Stimulated activated naive CD8-positive, alpha-beta T cell treated with anti-CD3 and anti-CD28 coated beads, Interleukin-15, Interleukin-2, amounts not matched to agents 100 U/mL and 50 U/mL, for 24 hours (primary cell): ENCODE measurements at places on chromosomes 4 and X.

GRCh38 chrX:15014281-15014680 lies 141.1 kb downstream of the MOSPD2 start:
- no peak for DNase-seq

DNA sequence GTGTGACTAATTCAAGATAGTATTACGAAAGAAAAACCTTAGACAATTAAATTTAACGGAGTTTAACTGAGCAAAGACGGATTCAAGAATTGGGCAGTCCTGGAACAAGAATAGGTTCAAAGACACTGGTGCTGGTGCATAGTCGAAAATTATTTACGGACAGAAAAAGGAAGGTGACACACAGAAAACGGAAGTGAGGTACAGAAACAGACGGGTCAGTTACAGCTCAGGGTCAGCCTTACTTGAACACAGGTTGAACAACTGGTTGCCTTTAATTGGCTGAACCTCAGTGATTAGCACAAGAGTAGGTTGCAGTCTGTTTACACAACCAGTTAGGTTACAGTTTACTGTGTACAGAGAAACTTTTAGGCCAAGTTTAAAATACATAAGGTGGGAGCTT lies 31.5 kb downstream of the KLHL8 start:
- no peak for DNase-seq

GRCh38 chrX:64205735-64206501 lies 410 bp upstream of the AMER1 start:
- peak; percentile 85 for DNase-seq

GRCh38 chr4:164381859-164382258 lies 372.1 kb upstream of the SMIM31 start:
- DNase-seq: no peak

- DNase-seq: peak; percentile 10
These were observed 514.4 kb downstream of the RPA4 start for GRCh38 chrX:97398030-97398551.

DNA sequence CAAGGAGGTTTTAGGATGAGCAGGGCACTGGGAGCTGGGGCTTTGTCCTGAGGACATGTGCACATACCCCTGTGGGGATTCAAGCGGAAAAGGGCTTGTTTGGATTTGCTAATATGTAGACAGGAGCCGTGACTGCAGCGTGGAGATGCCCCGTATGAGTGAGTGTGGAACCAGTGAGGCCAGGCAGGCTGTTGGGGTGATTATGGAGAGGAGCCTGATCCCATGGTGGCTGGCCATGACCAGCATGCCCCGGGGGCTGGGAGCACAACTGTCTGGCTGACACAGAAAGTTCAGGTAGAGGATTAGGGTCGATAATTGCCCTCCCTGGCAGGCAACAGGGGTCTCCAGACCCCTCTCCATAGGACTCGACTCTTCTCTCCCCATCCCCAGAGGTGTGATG lies 68.8 kb upstream of the STX18 start:
- no peak for DNase-seq

- DNase-seq: no peak
These were observed 149.8 kb downstream of the CHM start for GRCh38 chrX:85897362-85898126.

- no peak for DNase-seq
These were observed 14.6 kb downstream of the SRPX start for GRCh38 chrX:38206036-38206435.

DNA sequence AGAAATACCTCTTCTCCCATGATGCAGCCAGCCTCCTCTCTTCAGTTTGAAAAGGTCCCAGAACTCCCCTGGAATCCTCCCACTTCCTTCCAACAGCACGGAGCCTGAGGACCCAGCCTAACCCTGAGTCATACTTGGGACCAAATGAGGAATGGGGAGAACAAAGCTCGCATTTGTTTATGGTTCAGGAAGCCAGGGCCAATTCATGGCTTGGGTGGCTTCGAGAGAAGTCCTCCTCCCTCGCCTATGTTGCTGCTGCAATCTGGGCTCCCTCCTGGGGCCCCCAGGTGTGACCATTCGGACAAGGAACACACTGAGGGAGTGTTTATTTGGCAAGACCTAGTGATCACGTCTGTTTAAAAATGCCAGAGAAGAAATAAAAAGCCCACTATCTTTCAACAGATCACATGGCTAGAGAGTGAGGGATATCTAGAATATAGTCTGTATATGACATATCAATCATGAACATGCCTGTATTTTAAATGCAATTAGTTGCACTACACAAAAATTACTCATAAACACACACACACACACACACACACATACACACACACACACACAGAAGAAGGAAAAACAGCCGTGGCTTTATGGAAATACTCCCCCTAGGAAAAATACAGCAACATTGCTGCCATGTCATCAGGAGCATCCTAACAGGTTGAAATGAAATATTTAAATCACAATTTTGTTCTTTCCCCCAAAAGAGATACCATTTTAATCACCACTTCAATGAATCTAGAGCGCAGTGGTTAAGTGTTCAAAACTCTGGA lies 155.7 kb upstream of the MAP3K15 start:
- no peak for DNase-seq

- DNase-seq: no peak
These were observed 85.4 kb downstream of the RPS3A start for GRCh38 chr4:151184523-151185458.

- DNase-seq: no peak
These were observed 1542.1 kb downstream of the STIM2 start for GRCh38 chr4:28402751-28403150.

GRCh38 chrX:635428-636090 lies 5.0 kb downstream of the SHOX start:
- DNase-seq: no peak

DNA sequence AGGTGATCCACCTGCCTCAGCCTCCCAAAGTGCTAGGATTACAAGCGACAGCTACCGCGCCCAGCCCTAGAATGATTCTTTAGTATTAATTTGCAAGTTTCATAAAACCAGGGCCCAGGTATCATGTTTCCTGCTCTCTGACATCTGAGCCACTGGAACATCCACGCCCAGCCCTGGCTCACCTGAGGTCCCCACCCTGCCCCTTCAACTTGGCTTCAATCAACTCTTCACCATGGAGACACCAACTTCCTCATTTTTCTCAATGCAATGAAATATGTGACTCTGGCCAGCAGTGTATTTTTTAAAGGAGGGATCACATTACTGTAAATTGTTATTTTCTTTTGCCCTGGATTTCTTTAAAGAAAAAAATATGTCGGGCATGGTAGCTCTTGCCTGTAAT lies 3.9 kb downstream of the PRSS12 start:
- no peak for DNase-seq

GRCh38 chr4:156969101-156969500 lies 2.5 kb downstream of the PDGFC start:
- DNase-seq: no peak

DNA sequence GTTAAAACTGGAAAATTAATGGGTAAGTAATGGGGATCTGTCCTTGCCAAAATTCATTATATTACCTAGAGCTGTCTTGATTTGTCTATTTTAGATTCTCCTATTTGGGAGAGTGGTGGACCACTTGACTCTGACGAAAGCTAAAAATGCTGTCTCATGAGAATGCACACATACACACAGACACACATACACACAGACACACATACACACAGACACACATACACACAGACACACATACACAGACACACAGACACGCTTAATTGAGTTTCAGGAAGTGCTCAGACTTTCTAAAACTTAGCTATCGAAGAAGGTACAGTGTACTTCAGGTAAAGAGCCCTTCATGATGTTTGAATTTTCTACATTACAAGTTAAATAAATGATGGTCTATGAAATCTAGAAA lies 279.5 kb downstream of the ANKRD50 start:
- no peak for DNase-seq

- no peak for DNase-seq
These were observed 234.5 kb downstream of the MAML3 start for GRCh38 chr4:139919521-139919920.

- DNase-seq: no peak
These were observed 161.4 kb upstream of the FAM9B start for GRCh38 chrX:9195199-9195880.

GRCh38 chrX:12496343-12496742 lies 294.9 kb upstream of the PRPS2 start:
- no peak for DNase-seq

- no peak for DNase-seq
These were observed 158.8 kb downstream of the CAMK2D start for GRCh38 chr4:113602646-113603228.

DNA sequence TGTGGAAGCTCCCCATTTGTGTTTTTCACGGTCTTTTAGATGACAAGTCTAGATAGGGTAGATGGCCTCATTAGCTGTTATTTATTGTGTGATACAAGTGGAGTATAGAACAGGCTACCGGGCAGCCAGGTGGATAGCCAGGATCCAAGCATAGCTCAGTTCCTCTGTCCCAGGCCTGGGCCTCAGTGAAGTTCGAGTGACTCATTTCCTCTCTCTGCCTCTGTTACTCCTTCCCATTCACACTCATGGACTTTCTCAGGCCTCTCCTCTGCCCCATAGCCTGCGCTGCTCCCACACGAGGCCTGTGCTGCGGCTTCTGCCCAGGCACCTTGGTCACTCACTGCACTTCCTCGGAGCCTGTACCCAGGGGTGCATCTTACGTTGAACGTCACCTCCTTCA lies 54.5 kb downstream of the TENM3 start:
- DNase-seq: no peak

GRCh38 chr4:141814499-141814898 lies 178.1 kb downstream of the IL15 start:
- DNase-seq: no peak

DNA sequence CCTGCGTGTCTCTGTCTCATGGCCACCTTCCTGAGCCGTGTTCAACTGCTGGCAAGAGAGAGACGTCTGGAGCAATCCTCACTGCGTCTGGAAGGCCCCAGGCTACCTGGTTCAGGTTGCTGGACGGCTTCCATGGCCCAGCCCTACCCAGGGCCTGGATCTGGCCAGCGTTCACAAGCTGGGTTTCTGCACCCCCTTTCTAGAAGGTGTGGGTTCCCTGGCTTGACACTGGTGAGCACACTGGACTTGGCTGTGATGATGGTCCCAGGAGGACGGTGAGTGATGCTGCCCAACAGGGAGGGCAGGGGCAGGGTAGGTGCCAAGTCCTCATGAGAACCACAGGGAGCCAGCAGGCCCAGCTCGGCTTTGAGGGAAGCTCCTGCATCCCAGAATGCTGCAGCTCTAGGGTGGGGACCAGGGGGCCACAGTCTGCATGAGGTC lies 63.4 kb downstream of the HTRA3 start:
- DNase-seq: no peak

DNA sequence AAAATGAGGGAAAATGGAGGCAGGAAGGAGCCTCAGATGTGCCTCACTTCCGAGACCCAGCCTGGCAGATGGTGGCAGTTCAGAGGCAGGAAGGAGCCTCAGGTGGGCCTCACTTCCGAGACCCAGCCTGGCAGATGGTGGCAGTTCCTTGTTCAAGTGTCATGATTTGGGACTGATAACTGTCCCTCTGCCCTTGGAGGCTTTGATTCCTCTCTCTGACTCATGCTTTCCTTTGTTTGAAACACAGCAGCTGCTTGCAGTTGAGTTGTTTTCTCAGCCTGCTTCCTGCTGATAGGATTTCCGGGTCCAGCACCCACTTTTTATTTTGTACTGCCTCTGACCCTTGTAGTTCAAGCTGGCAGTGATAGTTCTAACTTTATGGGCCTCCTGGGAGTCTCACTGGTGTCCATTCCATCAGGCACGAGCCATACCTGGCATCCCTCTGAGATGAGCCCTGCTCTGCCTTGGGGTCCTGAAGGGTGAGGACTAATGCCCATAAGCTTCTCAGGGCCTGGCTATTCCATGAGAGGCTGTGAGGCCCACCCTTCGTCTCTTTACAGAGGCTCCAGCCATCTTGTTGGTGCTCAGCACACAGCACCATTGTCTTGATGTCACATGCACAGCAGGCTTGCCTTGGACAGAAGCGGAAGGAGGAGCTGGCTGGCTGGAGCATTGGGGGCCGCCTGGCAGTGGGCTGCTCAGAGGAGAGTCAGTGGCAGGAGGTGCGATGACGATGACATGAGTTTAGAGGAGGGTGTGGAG lies 13.0 kb downstream of the RGS12 start:
- no peak for DNase-seq

DNA sequence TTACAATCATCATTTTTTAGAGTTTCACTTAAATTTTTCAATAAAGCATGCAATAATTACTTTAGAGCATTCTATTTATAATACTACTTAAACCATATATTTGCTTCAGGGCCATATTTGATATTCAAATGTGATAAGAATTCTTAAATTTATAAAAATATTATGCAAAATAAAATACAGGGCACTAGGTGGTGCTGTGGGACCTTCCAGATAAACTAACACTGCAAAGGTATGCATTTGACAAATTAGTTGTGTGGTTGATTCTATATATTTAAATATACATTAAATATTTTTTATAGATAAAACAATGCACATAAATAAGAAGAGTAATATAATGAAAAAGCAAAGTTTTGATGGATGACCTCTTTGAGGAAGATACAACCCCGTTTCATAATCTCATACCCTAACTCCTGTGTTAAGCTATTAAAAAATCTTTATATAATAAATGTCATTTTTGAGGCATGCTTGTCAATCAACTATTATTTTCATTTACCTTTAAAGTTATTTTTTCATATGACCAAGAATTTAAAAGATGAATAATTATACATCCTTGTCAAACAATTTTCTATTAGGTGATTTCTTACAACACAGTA lies 128.4 kb downstream of the REELD1 start:
- DNase-seq: peak; percentile 26

- DNase-seq: no peak
These were observed 18.9 kb downstream of the TIFA start for GRCh38 chr4:112266823-112267222.

GRCh38 chr4:173699841-173700475 lies 169.9 kb upstream of the HAND2 start:
- no peak for DNase-seq

- DNase-seq: no peak
These were observed 7.5 kb downstream of the NUDT6 start for GRCh38 chr4:122914938-122915337.

- no peak for DNase-seq
These were observed 77.3 kb upstream of the MSX1 start for GRCh38 chr4:4781936-4782707.

GRCh38 chr4:113687067-113687718 lies 74.3 kb downstream of the CAMK2D start:
- no peak for DNase-seq

- peak; percentile 36 for DNase-seq
These were observed 9.8 kb downstream of the SPP1 start for GRCh38 chr4:87985097-87985886.

GRCh38 chrX:132795181-132795580 lies 163.2 kb downstream of the HS6ST2 start:
- no peak for DNase-seq

DNA sequence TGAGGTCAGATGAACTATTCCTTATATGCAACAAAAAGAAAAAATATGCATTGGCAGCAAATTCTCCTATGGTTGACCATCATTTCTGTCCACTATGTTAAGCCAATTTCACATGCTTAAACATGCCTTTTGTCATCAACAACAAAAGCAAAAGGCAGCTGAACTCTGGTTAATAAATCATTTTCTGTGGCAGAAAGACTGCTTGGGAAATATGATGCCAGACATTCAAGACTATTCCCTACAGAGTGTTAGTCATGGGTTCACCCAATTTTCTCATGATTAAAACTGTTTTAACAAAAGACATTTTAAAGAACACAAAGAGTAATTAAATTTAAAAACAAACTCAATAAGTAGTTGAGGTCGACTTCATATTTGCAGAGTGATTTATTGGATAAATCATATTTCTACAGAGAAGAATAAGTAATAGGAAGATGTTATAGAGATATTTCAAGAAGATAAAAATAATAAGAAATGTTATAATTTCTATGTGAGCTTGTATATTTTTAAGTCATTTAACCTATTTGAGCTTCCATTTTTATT lies 890.6 kb downstream of the STPG2 start:
- no peak for DNase-seq
